LoVo (cell line): ENCODE measurements at places on chromosomes 4 and X.

GRCh38 chr4:118746251-118746919, 61.2 kb downstream of the METTL14 start:
- DNase-seq = no peak

DNA sequence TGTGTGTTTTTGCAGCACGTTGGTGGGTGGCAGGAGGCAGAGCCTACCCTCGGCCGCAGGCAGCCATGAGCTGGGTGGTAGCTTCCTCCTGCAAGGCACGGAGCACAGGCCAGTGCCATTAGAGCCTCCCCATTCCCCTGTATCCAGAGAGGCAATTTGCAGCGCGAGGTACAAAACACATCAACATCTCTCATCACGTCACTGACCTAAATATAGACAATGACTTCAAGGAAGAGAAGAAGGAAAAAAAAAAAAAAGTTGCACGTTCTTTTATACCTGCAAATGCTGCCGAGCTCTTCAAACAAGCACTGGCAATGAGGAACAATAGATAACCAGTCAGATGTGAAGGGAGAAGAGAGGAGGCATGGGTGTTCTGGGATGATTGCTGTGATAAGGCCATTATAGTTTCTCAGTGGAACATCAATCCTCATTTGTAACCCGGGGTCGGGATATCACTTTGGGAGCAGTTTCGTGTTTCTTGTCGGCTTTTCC, 159.9 kb downstream of the MGST2 start:
- DNase-seq = no peak

GRCh38 chr4:169996379-169997240, 29.6 kb downstream of the MFAP3L start:
- DNase-seq = no peak

GRCh38 chrX:154360155-154360713, 14.2 kb downstream of the FLNA start:
- no peak for DNase-seq

DNA sequence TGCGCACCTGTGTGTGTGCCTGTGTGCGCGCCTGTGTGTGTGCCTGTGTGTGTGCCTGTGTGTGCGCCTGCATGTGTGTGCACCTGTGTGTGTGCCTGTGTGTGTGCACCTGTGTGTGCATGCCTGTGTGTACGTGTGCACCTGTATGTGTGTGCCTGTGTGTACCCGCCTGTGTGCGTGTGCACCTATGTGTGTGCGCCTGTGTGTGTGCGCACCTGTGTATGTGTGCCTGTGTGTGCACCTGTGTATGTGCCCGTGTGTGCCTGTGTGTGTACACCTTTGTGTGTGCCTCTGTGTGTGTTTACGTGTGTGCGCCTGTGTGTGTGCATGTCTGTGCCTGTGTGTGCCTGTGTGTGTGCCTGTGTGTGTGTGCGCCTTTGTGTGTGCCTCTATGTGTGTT, 33.5 kb downstream of the ZFP42 start:
- no peak for DNase-seq

DNA sequence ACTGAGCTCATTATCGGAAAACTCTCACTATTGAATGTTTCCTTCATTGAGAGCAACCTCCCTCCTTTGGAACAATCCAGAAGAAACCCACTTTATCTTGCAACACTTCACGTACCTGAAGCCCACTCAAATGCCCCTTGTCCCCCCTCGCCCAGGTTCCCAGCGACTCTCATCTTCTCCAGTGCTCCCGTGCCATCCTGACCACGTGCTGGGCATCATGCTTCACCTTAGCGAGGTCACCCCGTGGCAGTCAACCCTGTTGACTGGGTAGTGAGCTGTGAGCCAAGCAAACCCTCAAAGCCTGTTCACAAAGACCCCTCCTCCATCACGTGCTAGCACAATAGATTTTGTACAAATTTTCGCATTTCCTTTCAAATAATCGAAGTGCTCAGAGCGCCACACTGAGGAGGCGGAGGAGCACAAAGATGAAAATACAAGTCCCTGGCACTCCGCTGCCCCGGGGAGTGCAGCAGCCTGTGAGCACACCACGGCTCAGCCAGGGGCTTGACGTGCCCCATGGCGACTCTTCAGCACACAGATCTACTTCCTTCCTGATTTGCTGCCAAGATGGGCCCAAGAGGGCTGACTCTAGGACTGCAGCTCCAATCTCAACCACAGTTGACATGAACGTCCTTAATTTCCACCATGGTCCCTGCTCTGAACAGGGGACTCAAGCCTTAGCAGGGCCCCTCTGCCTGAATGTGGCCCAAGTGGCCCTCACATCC, 15.6 kb downstream of the PDZD4 start:
- DNase-seq = no peak

GRCh38 chr4:82293304-82293703, 80.5 kb downstream of the HNRNPD start:
- DNase-seq = no peak

DNA sequence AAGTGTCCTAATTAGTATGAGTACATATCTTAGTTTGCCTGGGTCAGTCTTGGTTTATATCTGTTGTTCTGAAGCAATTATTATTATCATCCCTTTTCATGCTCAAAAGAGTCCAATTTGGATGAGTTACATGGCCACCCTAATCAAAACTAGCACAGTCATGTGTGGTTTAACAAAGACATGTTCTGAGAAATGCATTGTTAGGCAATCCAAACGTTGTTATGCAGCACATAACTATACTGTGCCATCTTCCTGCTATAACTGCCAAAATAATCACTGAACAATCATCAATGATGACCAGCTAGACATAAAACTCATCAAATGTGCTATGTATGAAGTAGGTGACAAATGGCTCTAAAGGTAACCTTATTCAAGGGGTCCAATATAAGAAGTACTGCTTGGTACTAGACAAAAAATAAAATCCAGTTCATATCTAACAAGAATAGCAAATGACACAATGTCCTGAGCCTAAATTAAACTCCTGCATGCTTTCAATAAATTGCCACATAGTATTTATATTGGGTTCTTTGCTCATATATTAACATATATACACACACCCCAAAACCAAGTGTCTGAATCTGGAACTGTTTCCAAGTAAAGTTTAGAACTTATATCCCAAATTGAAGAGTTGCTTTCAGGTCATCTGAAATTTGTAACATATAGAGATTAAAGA, 41.9 kb downstream of the CNOT6L start:
- no peak for DNase-seq

GRCh38 chr4:45578874-45579273, 545.0 kb downstream of the GABRG1 start:
- DNase-seq = no peak

DNA sequence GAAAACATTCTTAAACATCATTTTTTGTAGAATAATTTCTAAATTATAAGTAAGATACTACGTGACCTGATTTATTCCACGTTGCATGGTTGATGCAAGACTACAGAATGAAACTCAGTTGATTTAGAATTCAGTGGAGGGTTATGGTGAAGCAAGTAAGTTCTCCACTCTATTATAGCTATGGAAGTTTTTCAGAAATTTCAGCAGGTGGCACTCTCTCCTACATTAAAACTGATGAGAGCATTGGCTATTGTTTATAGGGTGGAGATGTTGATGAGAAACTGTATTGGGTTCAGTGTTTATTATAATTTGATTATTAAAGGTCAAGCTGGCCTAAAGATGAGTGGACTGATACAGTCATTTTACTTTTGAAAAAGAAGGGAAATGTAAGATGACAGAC, 88.0 kb downstream of the FNIP2 start:
- DNase-seq = peak; percentile 51

DNA sequence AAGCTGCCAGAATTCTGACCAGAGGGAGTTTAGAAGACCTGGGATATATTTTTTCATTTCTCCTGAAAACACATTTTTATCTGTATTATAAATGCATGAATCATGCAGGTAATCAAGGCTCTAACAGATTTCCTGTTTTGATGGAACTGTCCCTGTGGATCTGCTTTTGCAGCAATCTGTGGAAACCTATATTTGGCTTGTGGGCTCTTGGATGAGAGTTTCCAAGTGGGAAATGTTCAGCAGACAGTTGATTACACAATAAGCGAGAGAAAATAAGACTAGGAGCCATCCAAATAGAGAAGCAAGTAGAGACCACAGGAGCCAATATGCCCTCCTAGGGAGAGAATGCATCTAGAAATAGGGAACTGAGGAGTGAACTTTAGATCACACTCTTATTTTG, 105.0 kb downstream of the NDST3 start:
- no peak for DNase-seq

GRCh38 chr4:48483777-48484493, 792 bp downstream of the SLC10A4 start:
- no peak for DNase-seq

- DNase-seq = no peak
These were observed 89.3 kb upstream of the ENPP6 start for GRCh38 chr4:184306949-184307348.

DNA sequence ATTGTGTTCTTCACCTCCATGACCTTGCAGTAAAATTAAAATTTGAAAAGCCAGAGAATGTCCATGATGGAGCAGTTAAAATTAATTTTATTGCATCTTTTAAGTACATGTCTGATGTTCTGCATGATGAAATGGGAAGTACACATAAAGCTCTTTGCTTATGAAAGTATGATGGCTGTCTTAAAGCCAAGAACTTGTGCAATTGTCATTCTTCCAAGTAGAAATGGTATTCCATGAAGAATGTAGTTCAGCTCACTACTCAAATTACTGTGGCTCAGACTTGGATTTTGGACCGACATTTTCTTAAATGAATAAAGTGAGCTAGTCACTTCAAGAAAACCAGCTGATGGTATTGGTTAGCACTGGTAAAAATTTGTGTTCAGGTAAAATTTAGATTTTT, 161.7 kb upstream of the CXCL13 start:
- no peak for DNase-seq

DNA sequence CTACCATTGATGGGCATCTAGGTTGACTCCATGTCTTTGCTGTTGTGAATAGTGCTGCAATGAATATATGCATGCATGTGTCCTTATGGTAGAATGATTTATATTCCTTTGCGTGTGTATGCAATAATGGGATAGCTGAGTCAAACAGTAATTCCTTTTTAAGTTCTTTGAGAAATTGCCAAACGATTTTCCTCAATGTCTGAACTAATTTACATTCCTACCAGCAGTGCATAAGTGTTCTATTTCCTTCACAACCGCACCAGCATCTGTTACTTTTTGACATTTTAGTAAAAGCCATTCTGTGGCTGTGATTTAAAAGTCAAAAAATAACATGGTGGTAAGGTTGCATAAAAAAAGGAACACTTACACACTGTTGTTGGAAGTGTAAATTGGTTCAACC, 103.1 kb upstream of the FAM47B start:
- no peak for DNase-seq

GRCh38 chr4:2062808-2063524, 3.8 kb downstream of the NAT8L start:
- no peak for DNase-seq

GRCh38 chr4:26248647-26249046, 72.2 kb upstream of the RBPJ start:
- no peak for DNase-seq

DNA sequence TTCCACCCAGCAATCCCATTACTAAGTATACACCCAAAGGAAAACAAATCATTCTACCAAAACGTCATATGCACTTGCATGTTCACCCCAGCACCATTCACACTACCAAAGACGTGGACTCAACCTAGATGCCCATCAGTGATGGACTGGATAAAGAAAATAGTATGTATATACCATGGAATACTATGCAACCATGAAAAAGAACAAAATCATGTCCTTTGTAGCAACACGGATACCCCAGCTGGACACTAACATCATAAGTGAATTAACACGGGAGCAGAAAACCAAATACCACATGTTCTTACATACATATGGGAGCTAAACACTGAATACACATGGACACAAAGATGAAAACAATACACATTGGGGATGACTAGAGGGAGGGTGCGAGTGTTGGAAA, 309.1 kb upstream of the KLF3 start:
- no peak for DNase-seq

GRCh38 chr4:168098248-168098717, 5.9 kb downstream of the ANXA10 start:
- DNase-seq = peak; percentile 71

DNA sequence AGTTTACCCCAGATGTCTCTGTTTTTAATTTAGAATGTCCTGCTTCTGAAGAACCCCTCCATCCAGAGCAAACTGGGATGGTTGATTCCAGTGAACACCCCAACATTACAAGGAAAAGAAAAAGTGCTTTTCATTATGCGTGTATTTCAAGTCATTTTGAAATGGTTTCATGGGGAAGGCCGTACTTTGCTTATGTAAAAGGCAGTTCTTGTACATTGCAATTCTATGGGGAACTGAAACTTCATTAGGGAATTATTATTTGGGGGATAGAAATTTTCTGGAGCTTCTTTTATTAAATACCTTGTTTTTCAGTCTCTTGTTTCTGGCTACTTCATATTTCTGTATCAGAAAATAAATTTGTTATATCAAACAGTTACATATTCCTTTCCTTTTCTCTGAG, 96.9 kb upstream of the ZNF518B start:
- no peak for DNase-seq

GRCh38 chr4:182978152-182978827, 61.1 kb upstream of the DCTD start:
- no peak for DNase-seq

DNA sequence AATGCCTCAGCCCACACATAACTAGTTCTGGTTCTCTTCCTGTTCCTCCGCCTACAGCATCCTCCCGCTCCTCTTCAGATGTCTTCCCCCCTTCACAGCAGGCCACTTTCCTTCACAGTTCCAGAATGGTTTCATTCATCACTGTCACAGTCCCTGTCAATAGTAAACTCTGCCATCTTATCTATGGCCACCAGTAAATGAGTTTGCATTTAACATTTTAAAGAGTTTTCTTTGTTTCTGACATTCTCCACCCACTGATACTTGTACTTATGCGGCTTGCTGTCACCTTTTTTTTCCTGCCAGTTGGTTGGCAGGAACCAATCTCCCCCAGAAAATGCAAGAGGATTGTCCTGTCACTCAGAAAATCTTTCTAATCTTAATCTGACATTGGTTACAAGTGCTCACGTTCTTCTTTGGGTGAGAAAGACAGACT, 114.1 kb downstream of the GLUD2 start:
- DNase-seq = no peak

DNA sequence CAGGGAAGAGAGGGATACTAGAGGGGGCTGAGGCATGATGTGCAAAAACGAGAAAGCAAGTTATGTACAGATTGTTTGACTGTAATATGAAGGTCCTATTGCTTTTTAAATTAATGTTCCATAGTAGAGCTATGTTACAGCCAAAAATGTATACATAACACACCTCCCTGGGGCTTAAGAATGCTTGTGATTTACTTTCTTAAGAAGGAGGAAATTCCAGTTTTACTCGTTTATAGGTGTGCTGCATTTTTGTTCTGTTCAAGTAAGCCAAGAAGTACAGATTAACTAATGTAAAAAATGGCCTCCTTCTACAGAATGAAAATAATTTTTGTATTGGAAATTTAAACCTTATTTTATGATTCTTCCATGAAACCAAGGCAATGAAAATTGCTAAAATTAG, 614.4 kb upstream of the NR3C2 start:
- no peak for DNase-seq

GRCh38 chrX:133405498-133406185, 9.6 kb downstream of the GPC4 start:
- no peak for DNase-seq
